ENCODE measurements at places on chromosomes 3 and 15.

DNA sequence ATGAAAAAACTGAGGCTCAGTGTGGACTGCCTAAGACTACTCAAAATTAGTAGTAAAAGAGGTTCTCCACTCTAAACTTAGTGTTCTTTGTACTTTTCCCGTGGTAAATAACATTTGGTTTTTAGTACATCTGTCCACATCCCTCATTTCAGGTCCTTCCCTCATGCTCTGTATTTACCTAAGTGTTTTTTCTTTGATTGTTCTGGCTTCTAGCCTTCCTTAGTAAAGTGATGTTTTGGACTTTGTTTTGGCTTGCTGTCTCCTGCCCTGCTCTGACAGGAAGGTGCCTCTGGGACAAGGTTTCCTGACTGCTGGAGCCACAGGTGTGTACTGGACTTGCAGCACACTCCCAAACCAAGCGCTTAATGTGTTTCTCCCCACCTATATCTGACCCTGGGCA, 29.9 kb upstream of the ALDH1A2 start:
- DNase-seq = no peak

GRCh38 chr3:155334215-155334913, 40.9 kb upstream of the STRIT1 start:
- no peak for DNase-seq

DNA sequence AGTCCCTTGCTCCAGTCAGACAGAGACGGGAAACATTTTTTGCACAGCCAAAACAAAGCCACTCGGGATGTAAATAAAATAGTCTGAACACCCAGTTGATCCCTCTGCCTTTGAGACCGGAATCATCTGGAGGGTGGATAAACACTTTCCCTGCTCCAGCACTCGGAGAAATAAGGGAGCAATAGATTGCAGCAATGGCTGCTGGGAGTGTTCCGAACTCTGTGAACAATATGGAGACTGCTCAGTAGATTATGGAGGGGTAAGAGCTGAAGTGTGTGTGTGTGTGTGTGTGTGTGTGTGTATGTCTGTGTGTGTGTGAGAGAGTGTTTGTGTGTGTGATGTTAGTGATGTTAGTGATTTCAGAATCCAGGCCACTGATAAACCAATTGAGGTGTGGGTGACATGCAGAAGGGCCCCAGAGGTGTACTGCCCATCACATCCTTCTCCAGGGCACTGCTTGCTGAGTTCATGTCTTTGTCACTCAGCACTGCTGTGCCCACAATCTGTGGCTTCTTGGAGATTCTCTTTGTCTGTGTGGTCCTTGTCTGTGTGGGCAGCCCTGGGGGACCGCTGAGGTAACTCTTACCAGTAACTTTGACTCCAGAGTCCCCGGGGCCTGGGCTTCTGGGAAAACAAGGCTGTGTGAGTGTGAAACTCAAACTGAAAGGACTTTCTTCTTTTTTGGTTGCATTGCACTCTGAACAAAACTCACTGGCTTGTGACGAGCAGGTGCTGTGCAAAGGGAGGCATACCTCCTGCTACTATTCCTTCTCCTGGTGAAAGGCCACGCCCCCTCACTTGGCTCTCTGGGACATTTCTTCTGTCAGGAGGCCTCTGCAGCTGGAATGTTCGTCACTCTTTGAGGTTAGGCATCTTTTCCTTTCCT, 23.0 kb downstream of the CRYGS start:
- no peak for DNase-seq

GRCh38 chr3:135368781-135369180, 573.7 kb downstream of the EPHB1 start:
- no peak for DNase-seq

DNA sequence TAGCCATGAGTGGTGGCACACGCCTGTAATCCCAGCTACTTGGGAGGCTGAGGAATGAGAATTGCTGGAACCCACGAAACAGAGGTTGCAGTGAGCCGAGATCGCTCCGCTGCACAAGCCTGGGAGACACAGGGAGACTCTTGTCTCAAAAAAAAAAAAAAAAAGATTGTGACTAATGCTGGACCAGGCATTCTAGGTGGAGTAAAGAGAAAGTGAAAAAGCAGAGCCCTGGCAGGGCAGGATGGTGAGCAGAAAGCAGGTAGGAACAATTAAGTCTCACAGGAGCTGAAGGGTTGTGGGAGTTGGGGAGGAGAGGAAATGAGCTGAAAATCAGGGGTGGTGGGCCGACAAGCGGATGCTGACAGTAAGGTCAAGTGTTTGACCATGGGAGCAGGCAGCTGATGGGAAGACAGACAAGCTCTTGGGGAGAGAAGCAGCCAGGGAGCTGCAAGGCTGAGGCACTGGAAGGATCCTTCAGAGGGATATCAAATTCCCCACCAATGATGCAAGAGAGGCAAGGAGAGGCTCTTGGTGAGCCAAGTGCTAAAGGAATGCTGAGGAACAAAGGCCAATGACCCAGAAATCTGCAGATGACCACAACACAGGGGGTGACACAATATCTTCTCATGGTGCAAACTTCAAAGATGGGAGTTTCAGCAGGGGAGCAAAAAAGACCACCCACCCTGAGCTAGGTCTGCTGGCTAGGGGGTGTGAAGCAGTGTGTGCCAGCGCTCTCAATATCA, 251.1 kb downstream of the ULK4 start:
- DNase-seq = no peak

DNA sequence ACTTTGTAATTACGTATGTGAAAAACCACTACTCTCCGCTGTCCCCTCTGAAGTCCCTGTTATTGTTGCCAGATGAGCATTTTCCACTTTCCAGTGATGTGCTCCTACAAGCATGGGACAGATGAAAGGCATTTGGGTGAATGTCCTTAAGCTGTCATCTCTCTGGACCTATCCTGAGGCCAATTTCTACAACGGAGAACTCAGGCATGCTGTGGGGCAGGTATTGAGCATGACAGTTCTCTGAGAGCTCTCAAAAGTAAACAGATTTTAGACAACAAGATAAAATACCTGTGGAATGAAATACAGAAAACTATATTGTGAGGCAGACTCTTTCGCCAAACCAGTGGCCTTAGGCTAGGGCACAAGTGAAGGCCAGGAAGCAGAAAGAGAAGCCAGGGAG, 656.5 kb upstream of the NR2F2 start:
- DNase-seq = no peak

DNA sequence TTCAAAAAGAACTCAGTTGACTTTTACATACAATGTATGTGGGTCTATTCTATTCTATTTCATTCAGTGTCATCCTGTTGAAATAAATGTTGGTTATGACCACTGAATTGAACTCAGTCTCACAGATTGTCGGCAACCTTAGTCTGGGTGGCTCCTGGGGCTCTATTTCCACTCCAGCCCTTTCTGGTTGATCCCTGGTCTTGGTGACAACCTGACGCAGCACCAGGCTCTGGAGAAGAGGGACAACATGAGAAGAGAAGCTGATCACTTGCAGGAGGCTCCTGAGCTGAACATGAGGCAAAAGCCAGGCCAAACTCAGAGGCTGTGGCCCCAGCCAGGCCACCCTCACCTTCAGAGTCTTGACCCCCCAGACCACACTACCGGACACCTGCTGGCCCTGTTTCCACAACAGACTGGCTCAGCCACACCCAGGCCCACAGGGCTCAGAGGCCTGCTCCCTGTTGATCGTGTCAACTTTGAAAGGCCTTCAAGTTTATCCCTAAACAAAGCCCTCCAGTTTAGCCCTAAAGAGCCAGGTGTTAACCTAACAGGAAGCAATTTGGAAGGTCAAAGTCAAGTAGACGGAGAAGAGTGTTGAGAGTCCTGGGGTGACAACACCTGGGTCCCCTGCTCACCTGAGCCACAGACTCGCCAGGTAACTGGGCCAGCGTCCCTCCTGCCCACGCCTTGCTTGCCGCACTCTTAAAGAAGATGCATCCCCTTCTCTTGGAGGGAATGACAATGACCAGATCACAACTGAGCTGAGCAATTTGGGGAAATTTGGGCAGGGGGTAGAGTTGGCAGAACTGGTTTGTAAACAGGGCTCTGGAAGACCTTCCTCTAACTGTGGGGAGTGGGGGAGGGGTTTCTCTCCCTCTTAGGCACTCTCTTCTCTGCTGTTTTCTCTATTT, 15.4 kb upstream of the MUC20 start:
- no peak for DNase-seq

DNA sequence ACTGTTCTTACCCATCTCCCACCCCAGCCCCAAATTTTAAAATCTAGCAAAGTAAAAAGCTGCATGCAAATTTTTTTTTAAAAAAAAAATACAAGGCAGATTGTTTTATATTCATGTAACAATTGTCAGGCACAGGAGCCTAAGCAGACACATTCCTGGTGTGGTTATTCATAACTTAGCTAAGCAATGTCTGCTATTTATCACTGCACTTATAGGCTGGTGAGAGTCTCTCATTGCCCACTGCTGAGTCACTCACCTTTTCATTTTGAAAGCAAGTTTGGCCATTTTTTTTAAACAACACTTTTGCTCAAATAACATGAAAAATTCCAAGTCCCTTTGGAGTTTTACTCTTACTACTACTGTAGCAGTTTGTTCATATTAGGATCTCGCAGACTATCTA, 413.9 kb downstream of the RBMS3 start:
- DNase-seq = no peak

DNA sequence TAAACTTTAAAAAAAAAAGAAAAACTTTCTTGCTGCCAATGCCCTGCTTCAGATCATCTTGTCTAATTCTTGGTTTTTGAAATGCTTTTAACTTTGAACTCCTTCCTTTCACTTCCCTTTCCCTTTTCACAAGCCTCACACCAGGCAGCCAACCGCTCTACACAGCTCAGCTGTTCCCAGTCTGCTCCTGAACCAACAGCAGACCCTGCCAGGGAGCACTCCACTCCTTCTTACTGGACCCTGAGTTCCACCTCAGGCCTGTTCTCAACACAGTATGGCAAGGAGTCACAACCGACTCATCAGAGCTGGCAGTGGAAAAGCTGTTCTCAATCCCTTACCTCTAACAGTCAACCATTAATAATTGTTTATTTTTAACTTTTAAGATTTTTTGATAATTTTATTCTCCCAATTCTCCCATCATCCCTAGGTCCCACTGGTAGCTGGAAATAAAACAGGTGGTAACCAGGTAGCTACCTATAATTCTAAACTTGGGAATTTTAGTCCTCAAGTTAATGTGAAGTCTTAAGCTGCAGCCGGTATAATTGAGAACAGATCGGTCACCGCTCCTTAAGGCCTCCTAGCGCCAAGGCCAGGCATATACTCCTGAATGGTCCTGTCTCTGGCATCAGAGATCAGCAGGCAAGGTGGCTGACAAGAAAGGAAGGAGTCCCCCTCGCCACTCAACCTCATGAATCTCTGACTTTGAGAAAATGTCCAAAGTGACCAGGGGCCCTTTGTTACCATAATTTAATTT, 43.9 kb downstream of the BOC start:
- no peak for DNase-seq

DNA sequence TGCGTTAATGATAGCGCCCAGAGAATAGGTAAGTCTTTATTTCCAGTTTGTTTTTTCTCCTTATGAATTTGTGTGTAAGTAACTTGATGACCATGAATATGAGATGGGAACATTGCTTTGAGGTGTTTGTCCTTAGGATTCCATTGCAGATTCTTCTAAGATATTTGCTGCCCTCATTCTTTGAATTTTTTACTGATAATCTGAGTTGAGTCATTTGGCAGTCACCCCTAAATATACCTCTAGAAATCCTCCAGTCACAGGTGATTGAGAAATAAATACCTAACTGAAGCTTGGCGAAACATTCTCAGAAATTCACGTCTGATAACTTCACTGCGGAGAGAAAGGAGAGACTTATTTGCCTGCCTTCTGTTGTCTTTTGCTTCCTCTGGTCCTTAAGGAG, 345.5 kb downstream of the SQOR start:
- DNase-seq = no peak

- no peak for DNase-seq
Measured at GRCh38 chr3:136753326-136753939, 1.3 kb upstream of the STAG1 start.

- DNase-seq = peak; percentile 29
Measured at GRCh38 chr3:15361494-15362214, 29.3 kb upstream of the SH3BP5 start.

- DNase-seq = no peak
Measured at GRCh38 chr3:61682671-61683548, 121.5 kb downstream of the PTPRG start.

DNA sequence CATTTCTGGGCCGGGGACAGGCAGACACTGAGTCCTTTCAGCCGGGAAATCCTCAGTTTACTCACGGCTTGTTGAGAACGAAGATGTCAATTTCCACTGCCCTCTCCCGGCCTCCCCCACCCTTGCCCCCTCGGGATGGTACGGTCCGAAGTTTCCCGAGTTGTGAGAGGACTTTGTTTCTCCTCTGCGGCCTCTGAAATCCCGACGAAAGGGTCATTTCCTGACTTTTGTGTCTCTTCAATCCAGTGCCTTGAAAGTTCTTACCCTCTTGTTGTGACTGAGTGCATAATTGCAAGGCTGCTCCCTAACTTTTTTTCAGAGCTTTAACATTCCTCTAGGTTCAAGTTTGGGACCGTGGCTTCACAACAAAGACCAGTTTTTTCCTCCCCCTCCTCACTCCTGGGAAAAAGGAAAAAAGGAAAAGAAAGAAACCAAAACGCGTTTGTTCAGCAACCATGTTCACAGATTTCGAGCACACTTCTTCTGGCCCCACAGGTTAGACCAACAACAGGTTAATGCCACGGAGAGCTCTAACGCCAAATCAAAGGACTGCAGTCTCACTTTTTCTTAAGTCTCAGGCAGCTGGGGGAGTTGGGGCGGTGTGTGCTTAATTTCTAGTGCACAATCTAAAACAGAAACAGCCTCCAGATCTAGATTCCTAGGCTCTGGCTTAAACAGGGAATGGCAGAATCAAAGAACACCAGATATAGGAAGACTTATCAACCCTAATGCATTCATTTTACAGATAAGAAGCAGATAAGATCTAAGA, 138.9 kb downstream of the TMCO5A start:
- no peak for DNase-seq

GRCh38 chr3:146326875-146327543, 76.1 kb upstream of the PLSCR4 start:
- no peak for DNase-seq

DNA sequence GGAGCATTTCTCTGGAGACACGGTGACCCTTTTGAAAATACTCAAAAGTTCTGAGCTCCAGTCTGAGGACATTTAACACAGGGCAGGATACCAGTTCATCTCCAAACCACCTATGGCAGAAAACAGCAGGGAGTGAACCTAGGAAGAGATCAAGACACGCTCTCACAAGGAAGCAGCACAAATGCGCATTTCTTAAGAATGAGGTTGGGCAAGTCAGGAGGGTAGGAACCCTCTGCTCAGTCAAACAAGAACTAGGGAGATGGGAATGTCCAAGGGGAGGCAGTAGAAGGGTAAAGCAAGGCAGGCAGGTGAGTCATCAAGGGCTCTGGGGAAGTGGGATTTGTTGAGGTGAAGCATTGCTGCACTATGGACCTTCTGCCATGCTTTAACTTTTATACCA, 60.3 kb upstream of the PSMD6 start:
- DNase-seq = no peak

- DNase-seq = peak; percentile 63
Measured at GRCh38 chr15:67033571-67034044, 31.8 kb upstream of the SMAD3 start.

DNA sequence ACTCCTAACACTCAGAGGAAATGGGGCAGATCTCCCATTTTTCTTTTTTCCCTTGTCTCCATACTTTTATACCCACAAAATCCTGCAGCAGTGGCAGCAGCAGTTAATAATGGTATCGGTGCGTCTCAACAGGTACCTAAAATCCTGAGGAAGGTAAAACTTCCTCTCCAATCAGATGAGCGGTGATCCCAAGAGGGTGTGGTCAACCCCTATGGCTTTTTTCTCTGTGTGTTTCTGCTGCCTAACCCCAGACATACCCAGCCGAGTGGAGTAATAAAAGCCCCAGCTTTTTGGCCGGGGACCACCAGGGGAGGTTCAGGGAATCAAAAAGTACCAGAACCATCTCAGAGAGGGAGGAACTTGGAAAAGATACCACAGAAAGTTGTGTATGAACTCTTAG, 9.1 kb downstream of the GK5 start:
- DNase-seq = no peak

GRCh38 chr3:58874248-58874741, 175.5 kb downstream of the CFAP20DC start:
- DNase-seq = no peak

Measured in CD4-positive, alpha-beta T cell treated with Interleukin-6 for 4 hours (primary cell).